ENCODE measurements at places on chromosomes 7 and 10.

DNA sequence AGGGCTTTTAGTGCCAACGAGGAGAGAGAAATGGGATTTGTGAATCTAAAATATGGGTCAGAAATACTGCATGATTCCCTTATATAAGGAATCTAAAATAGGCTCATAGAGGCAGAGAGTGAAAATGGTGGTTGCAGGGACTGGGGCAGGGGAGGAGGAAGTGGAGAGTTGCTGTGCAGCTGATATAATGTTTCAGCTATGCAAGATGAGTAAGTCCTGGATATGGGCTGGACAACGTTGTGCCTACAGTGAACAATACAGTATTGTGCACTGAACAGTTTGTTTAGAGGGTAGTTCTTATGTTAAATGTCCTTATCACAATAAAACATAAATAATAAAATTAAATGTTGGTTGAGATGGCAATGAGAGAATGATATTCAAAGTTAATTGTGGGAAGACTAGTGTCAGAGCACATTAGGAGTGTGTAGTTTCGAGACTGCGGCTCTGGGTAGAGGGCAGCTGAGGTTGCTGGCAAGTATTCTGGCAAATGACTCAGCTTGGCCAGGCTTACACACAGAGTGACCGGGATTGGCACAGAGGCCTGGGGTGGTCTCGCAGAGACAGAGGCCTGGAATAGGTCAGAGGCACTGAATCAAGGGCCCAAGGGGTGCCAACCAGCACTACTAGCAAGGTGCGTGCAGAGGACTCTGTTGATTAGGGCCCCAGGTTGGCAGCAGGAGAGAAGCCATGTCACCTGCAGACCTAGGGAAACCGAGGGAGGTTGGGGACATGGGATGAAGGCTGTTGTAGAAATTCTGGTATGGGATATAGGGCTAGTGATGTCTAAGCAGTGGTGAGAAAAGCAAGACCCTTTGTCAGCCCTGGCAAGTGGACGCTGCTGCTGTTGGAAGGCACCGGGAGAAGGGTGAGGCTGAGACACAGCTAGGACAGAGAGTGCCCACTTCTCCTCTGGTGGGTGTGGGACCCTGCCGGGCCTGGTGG lies 2.8 kb upstream of the DEPP1 start:
- no peak for DNase-seq

DNA sequence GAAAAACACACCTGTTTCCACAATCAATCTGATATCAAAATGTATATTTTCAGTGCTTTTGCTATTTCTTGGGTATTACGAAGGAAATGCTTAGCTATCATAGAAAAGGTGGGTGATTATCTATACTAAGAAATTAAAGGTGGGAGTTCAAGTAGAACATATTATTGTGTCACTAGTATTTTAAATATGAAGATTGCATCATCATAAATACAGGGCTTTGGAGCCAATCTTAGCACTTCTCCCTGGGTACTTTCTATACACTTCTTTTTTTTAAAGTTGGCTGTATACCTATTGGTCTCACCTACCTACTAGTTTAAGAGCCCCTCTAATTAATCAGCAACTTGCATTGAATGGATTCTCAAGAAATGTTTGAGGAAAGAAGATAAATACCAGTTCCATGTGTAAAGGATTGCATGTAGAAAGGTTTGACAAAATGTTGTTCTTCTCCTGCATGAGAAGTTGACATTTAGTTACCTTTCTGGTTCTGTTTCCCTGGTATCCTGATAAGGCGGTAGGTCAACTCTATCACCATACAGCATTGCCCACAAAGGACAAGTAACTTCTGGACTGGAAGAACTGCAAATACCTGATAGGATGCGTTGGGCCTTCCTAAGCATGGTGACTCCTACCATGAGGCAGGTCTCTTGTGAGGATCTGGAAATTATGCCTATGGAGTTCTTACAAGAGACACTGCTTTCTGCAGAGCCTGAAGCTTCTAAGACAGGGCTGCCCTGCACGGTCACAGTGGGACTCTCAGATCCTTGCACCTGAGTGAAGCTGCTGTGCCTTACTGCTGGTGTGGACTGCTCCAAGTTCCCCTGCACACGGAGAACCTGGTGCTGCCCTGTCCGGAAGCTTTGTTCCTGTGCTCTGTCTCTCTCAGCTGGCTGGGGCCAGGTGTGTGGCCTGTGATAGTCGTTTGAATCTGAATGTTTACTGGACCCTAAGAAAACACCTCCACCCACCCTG lies 32.1 kb upstream of the PDSS1 start:
- no peak for DNase-seq

DNA sequence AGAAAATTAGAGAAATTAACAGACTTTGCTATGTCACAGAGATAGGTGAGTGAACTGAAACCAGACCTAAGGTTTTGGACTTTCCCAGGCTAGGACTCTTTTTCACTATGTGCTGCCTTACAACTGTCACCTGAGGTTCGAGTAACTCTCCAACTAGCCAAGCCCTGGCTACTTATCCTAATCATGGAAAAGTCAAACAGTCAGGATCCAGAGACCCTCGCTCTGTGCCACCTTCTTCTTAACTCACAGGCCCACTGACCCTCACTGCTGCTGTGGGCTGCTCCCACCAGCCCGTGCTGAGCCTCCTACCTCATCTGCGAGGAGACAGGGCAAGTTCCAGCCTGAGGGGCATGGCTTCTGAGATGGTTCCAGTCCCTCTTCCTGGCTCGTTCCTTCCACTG lies 211.4 kb upstream of the KLF14 start:
- DNase-seq = no peak

DNA sequence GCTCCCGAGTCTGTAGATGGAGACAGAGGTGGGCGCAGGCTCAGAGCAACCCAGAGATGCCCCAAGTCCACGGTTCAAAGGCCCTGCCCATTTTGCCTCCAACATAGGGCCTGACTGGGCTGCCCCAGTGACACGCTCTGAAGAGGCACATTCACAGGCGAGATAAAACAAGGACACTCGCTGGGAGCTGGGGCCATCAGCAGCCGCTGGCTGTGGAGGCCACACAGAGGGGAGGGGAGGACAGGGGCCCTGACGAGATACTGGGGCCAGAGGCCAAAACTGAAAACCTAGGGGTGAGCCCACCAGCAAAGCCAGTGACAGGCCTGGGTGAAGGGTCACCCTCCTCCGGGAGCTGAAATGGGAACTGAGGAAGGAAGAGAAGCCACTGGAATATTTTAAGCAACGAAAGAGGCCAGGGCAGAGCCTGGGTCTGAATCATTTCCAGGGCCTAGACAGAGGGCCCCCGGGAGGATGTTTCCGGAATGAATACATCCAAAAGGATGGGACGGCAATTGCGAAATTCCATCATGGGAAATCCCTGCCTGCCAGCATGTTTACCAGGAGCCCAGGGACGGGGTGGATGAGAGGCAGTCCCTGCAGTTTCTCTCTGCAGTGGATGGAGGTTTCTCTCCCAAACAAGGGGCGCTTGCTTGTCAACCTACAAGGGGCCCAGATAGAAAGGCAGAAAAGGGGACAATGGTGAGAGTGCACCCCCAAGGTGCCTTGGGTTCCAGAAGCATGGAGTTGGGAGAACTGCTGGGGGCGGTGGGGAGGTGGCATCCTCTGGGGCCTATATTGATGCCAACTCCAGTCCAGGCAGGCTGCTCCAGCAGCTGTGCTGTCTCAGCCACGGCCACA lies 29.0 kb upstream of the HSPA12A start:
- no peak for DNase-seq

- no peak for DNase-seq
Observed at GRCh38 chr10:7787150-7787856, 490 bp downstream of the KIN start.

DNA sequence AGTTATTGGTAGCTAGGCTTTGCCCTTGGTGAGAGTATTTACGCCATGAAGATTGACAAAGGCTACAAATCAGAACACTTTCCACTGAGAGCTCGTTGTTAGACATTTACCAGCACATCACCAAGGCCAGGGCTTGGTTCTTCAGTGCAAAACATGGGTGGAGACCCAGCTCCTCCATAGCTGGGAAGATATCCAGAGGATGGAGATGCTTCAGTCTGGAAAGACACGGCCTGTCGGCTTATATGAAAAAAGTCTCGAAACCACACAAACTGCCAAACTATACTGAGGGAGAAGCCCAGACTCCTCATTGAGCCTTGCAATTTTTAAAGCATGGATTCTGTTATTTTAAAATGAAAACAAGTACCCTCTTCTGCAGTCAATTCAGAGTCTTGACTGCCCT lies 83.4 kb upstream of the ANLN start:
- DNase-seq = no peak

DNA sequence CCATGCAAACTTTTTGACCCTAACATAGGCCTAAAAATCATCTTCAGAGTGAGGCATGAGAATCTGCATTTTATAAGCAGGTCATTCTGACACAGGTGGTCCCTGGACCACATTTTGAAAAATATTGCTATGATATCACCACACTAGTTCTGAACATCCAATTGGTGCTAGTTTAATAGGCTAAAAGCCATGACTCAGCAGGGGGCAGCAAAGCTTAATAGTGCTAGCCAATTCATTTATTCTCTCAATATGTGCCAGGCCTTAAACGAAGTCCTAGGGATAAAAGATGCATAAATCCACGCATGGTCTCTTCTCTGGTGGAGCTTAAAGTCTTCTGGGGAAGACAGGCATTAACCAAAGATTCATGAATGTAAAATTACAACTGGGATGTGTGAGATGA lies 10.2 kb upstream of the SLC25A28 start:
- no peak for DNase-seq

DNA sequence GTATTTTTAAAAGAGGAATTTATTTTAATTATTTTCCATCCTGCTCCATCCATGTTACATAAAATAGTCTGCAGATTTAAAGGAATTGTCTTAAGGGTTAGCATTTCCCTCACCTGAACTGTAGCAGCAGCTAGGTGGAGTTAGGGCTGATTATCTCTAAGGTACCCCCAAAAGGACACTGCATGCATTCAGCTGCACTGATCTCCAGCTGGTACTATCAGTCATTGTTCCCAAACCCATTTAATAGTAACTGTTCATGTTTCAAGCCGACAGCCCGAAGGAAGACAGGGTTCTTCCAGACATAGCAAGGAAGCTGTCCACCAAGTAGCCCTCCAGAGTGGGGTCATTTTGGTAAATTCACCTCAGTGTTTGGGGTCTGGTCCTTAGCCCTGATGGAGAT lies 48.7 kb downstream of the FAM171A1 start:
- no peak for DNase-seq

DNA sequence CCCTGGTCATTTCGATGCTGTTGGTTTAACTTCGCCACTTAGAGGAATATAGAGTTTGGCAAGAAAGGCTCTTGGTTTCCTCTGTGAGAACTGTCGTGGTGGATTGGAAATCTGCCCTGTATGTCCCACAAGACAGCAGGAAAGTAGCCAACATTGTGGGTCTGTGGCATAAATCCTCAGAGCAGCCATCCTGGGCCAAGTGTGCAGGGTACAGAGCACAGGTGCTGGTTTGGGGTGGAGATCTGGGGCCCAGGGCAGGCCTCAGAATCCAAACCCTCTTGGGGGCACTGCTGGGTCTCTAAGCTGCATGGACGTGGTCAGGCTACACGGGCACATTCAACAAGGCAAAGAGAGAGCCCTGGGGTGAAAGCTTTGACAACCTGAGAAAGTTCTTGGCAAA lies 39.2 kb upstream of the TMEM273 start:
- DNase-seq = no peak

DNA sequence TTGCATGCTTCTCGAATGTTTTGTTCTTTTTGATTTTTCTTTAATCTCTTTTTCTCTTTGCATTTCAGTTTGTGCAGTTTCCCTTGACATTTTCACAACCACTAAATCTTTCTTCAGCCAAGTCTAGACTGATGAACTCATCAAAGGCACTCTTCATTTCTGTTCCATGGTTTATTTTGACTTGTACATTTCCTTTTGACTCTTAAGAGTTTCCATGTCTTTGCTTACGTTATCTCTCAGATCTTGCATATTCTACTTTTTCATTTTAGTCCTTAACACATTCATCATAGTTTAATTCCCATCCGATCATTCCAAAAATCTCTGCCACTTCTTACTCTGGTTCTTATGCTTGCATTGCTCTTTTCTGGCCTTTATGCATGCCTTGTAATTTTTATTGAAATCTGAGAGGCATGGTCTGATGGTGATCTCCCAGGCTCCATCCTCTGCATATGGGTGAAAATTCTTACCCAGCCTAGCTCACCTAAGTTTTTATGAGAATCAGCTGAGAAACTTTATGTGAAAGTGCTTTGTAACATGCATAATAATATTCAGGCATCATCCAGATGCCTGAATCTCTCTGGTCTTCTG lies 202.8 kb upstream of the IGFBP3 start:
- DNase-seq = no peak

GRCh38 chr10:32893434-32893833 lies 64.6 kb downstream of the ITGB1 start:
- no peak for DNase-seq

DNA sequence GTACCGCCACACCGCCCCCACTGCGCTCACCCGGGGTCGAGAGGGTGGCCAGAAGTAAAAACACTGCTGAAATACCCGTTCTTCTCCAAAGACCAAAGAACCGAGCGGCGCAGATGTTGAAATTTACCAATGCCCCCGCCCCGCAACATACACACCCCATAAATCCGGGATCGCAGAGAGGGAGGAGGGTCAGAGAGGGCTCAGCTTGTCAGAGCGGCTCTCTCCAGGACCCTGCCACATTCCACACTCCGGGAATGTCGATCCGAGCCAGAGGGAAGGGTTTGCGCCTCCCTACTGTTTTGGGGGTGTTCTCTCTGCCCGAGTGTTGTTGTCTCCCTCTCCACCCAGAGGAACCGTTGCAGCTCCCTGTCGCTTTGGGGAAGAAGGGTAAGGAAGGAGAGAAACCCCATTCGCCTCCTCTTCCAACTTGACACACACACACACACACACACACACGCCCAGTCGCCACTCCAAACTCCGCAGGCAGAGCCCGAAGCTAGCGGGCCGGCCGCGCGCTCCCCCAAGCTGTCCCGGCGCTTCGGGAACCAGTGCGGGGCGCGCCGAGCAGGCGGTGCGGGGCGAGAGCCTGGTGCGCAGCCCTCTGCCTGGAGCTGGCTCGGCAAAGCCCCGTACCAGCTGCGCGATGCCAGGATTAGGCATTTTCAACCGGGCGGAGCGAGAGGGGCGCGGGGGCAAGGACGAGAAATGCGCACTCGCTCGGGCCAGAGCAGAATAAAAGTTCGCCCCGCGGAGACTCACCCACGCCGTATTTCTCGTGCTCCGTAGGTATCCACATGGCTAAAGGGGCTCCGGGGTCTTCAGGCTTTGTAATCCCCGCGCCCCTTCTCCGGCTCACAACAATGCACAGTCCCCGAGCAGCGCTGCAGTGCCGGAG lies 609 bp downstream of the DOCK4 start:
- no peak for DNase-seq
